ENCODE measurements at places on chromosomes 7 and 10.

GRCh38 chr10:34407324-34407805, 407.7 kb downstream of the PARD3 start:
- no peak for DNase-seq

DNA sequence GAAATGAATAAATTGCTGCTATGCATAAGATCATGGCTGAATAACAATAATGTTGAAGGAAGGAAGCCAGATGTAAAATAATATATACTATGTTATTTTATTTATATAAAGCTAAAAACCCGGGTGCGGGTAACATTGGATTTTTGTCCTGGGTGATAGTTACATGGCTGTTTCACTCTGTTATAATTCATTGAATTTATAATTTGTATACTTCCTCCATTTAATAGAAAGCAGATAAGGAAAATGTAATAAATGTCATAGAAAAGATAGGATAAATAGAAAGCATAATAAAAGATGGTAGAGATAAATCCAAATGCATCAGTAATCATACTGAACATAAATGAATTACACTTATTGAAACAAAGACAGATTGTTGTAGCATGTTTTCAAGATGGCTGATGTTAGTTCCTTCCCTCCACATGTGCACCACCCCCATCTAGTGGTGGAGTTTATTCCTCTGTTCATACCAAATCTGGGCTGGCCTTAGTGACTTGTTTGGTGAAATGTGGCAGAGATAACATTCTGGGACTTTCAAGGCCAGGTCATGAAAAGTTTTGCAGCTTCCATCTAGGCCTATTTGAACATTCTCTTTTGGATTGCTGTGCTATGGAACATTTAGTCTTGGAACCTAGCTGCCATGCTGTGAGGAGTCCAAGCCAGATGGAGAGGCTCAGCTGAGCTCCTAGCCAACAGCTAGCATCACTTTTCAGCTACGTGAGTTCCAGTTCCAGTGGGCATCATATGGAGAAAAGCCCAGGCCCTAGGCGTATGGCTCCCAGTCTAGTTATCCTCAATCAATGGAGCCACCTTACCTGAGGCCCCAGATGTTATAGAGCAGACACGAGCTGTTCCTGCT, 46.9 kb downstream of the AHCYL2 start:
- no peak for DNase-seq

- DNase-seq, result no peak
These were observed 1.1 kb downstream of the AIFM2 start for GRCh38 chr10:70131560-70131937.

DNA sequence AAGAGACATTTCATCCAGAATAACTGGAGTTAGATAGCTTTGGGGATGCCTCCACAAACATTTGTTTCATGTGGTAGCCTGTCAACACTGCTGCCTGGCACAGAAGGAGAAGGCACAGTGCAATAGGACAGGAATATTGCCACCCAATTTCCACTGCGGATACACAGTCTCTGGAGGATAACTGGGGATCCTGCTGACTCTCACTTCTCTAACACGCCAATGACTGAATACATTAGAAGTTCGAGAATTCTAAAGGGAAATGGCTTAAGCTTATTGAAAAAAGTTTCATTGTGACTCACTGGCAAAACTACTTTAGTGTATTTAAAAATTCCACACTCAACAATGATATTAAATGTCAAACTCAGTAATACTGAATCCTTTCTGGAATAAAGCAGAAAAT, 12.9 kb downstream of the ARL3 start:
- DNase-seq, result no peak

DNA sequence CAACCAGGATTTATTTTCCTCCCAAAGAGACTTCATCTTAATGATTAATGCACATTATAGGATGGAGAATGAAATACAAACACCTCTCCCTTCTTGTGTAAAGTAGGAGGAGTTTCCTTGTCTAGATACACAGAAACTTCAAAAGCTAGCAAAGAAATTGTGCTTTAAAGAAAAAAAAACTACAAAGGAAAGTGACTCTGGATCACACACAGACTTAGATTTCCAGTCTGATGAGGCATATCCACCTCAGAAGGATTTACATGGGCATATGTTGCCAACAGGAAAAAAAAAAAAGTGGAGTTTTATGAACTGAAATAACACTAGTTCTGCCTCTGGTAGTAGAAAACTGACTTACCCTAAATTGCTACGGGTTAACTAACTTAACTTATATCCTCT, 449.6 kb downstream of the KCNMA1 start:
- DNase-seq, result no peak

GRCh38 chr7:2637505-2638223, 5.9 kb downstream of the TTYH3 start:
- DNase-seq, result no peak

Data from stimulated activated CD8-positive, alpha-beta memory T cell treated with anti-CD3 and anti-CD28 coated beads, Interleukin-15, amount 100 ng/mL, for 24 hours (primary cell).